ENCODE measurements at places on chromosomes 2 and 18.

- DNase-seq: no peak
Observed at GRCh38 chr2:130135692-130136541, 6.9 kb upstream of the POTEF start.

DNA sequence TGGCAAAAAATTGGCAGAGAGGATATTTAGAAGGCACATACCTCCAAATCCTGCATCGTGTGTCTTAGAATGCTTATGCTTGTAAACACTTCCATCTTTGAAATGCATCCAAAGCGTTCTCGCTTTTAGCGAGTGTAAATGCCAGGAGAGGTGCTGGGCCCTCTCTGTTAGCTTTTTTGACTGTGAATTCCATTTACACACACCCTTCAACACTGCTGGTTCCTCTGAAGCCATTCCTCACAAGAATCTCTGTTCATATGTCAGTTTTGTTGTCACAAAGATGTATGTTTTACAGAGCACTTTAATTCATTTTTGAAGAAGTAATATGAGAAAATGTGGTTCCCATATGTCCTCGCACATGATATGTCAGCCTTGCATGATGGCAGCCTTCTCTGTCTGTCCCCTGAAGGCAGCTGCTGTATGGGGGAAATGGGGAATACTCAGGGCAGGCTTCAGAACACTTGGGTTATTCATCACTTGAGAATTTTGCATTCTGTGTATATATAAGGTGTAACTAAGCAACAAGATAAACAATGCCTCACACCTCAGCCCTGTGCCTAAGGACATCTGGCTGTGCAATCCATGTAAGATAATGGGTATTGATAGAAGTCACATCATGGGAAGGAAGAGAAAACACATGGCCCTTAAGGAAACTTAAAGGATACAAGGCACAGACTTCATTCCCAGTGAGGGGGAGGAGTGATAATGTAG is 52.3 kb downstream of the RAB27B start:
- DNase-seq: no peak

DNA sequence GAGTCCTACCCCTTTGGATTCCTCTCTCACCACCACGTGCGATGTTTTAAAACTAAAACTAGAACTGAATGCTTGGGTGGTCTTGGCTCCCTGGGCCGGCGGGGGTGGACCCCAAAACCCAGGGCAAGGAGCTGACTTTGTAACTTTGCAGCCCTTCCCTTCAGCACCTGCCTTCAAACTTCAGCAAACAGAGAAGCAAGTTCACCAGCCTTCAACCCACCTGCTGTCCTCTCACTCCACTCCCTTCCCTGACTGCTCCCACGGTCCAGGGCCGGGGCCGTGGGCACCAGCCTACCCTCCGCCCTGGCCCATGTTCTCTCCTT is 54.5 kb downstream of the COL6A3 start:
- DNase-seq: no peak

- DNase-seq: no peak
Observed at GRCh38 chr2:85702800-85703199, 8.6 kb downstream of the GNLY start.

DNA sequence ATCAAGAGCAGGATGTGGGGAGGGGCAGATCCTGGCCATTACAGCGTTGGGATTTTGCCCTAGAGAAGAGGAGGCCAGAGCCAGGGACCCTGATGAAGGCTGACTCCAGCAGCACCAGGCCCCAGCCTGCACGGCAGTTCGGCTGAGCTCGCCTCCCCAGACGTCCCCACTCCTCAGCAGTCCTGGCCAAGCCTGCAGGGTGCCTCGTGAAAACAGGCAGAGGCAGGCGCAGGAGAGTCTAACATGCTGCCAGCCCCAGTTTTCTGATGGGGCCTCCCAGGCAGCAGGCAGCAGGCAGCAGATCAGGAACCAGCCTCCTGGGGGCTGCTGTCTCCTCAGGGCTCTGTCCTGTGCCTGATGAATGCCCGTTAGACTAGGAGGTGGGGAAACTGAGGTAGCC is 19.7 kb upstream of the GLI2 start:
- no peak for DNase-seq

DNA sequence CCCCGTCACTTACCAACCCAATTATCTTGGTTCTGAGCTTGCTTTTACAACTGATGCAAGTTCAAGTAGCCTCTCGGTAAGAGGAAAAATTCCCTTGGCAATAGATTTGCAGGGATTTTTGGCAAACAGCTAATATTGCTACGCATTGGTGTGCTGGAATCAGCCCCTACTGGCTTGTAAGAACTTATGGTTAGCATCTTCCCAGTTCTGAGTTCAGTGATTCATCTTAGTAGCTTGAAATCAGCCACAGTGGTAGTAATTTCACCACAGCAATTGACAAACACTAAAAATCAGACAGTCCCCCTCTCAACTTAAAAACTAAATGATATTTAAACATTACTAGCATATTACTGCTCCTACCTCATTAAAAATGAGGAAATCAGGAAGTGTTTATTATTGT is 5.9 kb upstream of the RAX start:
- DNase-seq: no peak

DNA sequence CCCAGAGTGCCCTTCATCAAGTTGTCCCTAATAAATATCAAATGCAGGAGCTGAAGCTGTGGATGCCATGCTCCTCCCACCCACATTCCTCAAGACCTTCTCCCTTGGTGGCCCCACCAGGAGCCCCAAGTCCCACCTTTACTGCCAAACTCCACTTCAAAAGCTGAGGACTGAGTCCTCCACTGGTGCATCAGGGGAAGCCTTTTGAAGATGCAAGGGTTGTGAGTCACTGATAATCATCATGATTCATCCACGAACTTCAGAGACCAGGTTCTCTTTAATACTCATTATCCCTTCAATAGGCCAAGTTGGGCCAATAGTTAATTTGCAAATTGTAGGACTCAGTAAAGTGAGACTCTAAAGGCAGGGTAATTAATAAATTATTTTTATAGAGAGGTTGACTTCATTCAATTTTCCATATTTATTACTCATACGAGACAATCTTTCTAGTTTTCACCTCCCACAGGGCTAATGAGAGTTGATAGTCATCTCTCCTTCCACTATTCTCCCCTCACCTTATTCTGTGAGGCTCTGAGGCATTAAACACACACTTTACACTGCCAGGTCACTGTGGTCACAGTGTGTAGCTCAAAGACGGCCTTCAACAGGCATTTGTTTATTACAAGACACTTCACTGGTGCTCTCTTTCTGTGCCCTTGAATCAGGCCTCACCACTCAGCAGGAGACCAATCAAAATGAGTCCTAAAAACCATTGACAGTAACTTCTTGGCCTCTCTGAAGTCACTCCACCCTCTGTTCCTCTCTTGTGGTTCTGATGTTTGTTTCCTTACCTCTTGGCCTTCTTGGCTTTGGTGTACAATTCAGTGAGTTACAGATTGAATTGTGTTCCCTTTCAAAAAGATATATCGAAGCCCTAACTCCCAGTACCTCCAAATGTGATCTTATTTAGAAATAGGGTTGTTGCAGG is 99.9 kb downstream of the TRIB2 start:
- DNase-seq: no peak

GRCh38 chr2:150587547-150588505 is 100.4 kb upstream of the RND3 start:
- no peak for DNase-seq

DNA sequence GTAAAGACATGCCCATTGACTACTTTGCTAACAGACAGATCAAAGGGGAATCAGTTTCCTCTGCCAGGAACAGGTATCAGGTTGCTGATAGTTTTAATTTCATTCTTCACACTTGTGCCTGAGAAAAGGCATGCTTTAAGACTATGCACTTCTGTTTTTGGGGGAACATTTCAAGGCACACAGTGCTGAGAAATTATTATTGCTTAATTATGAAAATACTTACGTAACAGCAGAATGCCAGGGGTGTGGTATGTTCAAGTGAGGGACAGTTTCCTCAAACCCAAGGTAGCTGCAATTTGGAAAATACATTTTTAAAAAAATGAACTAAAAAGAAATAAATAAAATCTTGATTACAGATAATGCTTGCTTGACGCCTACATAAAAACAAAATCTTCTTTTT is 1746.1 kb upstream of the PIK3C3 start:
- no peak for DNase-seq

DNA sequence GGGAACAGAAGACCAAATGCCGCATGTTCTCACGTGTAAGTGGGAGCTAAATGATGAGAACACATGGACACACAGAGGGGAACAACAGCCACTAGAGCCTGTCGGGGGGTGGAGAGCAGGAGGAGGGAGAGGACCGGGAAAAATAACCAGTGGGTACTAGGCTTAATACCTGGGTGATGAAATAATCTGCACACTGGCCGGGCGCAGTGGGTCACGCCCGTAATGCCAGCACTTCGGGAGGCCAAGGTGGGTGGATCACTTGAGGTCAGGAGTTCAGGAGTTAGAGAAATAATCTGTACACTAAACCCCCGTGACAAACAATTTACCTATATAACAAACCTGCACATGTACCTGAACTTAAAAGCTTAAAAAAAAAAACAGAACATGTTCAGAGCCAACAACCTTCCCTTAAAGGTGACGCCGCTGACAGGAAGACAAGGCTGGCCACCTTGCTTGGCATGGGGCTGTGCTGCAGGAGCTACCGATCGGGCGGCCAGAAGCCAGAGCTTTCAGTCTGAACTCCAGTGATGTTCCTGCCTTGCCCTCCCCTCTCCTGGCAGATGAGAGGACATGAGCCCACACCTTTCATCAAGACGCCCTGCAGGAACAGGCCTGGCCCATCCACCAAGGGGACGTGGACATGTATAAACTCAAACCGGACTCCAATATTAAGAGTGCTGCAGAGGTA is 11.2 kb downstream of the SLC66A2 start:
- DNase-seq: no peak

DNA sequence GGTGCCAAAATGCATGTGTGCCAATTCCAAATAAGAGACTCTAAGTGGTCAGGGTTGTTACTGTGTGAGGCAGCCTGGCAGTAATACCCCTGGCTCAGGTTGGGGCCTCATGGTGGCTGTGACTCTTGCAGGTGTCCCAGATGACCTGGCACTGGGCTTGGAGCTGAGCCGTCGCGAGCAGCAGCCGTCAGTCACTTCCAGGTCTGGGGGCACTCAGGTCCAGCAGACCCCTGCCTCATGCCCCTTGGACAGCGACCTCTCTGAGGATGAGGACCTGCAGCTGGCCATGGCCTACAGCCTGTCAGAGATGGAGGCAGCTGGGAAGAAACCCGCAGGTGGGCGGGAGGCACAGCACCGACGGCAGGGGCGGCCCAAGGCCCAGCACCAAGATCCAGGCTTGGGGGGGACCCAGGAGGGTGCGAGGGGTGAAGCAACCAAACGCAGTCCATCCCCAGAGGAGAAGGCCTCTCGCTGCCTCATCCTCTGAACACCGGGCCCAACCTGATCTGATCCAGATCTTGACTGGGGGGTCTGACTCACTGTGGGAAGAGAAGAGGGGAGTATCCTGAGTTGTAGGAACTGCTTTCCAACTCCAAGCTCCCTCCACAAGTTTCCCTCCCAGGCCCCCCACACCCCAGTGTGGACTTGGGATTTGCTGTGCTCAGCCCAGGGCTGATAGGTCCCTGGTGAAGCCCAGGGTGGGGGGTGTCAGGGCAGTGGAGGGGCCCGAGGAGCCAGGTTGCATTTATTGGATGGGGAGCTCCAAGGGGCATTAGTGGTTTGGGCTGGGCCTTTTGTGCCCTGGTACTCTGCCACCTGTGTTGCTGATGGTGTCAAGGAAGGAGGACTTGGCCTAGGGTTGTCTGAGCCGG is 5.6 kb downstream of the DNAJB2 start:
- DNase-seq: no peak

GRCh38 chr2:119719261-119719627 is 40.2 kb downstream of the TMEM177 start:
- DNase-seq: no peak

DNA sequence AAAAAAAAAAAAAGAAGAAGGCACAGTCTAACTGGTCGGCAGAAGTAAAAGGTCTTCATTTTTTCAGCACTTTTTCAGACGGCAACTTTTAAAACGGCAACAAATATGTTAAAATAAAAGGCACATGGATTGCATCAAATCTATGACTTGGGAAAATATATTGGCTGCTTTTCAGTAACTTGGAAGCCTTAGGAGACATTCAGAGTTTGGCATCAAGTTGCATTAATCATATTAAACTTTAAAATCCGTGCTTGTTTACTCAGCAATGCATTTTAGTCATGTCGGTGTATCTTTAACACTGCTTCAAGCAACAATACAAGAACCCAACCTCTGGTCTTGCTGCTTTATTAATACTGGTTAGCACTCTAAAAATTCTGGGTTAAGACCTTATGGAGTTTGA is 111.1 kb downstream of the MEP1B start:
- no peak for DNase-seq

- DNase-seq: no peak
Observed at GRCh38 chr2:33223856-33224255, 252.6 kb upstream of the RASGRP3 start.

DNA sequence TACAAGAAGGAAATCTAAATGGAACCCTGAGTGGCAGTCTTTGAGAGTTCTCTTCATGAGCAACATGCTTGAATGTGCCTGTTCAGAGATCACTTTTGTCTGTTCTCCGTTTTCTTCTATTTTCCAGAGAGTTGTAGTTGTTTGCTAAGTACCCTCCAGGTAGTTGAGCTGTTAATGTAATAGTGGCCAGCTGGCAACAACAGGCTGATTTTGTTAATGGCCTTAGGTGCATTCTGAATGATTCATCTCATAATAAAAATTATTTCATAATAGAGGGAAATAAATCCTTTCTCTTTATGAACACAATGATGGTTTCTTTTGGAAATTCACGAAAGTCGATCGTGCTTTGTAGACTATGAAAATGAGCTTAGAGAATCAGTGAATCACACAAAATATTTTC is 136.8 kb downstream of the LRP1B start:
- no peak for DNase-seq

- DNase-seq: no peak
Observed at GRCh38 chr2:80896576-80896975, 592.0 kb upstream of the LRRTM1 start.

DNA sequence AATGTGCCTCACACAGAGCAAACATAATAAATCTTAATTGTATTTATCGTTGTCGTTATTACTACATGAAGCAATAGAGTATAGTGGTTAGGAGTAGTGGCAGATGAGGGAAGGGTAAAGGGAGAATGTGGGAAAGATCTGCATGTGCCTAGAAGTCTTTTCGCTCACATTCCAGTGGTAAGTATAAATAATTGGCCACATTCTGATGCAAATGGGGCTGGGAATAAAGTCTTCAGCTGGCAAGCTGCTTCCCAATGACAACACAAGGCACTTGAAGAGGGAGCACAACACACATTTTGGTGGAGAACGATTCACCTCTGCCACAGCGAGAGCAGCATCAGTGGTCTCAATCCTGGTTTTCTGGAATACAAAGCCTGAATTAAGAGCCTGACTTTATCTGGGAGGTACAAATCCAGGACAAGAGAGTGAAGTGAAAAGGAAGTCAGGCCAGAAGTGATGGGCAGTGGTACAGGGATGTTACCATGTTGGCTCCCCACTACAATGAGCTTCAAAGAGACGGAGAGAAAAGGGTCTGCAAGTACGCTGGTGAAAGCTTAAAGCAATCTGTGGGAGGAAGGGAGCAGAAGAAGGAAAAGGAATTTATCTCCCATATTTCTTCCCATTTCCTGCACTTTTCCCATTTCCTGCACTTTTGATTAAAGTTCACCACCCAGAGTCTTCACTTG is 112.3 kb downstream of the ARHGAP15 start:
- DNase-seq: no peak

All from T-helper 22 cell (primary cell).